ENCODE measurements at places on chromosomes 1 and 21.
A peak's percentile ranks its signal among the peaks of the same experiment; 100 is the strongest.

- DNase-seq = no peak
Observed at GRCh38 chr1:24767351-24767750, 22.1 kb downstream of the CLIC4 start.

DNA sequence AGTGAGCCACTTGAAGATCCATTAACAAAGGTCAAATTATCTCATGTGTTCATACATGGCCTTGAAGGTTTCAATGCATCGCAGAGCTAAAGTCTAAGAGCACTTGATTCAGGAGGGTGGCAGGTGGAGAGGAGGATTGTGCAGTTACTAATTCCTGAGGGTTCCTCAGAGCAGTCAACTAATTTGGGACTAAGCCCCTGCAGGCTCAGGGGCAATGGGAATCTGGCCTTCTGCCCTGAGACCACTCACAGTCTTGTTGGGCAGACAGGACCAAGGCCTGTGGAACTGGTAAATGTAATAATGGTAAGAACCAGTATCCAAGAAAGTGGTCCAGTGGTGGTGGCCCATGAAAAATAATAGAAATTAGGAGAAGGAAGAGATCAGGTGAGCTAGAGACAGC is 127.4 kb upstream of the HMGB4 start:
- no peak for DNase-seq

DNA sequence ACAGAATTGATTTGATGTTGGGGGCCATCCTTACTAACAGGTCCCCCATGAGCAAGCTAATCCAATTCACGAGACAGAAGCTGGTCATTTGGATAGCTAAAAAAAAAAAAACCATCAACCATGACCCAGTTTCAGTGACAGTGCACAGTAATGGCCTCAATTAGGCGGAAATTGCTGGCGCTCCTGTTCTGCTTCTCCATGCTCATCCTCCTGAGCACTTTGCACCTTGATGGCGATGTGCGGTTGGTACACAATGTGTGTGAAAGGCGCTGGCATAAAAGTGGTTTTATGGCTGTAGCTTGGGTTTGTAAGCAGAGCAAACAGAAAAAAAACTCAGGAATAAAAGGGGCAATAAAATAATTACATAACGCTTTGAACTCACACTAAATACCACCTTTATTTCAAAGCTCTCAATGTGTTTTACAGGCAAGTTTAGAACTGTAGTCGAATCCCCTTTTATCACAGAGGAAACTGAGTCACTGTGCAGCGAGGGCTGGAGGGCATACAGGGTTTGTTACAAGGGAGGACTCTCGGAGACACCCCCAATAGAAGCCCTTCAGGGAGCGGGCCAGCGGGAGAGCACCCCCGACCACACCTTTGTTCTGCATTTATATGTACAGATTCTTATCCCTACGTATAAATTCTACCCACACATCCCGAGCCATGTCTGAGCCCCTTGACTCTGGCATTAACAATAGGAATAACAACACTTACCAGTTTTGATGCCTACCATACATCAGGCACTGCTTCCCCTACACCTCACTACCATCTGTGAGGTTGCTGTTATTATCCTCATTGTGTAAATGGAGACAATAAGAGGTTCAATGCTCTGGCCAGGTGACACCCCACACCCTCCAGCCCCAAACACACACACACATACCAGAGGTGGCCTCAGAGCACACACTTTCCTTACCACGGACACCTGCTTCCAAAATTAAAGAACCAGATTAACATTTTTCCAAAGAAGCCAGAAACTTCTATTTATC is 213.5 kb upstream of the IRF2BP2 start:
- DNase-seq = no peak

- DNase-seq = no peak
Observed at GRCh38 chr1:247468481-247469140, 10.7 kb upstream of the OR2B11 start.

- no peak for DNase-seq
Observed at GRCh38 chr1:212780759-212781158, 10.8 kb downstream of the NSL1 start.

DNA sequence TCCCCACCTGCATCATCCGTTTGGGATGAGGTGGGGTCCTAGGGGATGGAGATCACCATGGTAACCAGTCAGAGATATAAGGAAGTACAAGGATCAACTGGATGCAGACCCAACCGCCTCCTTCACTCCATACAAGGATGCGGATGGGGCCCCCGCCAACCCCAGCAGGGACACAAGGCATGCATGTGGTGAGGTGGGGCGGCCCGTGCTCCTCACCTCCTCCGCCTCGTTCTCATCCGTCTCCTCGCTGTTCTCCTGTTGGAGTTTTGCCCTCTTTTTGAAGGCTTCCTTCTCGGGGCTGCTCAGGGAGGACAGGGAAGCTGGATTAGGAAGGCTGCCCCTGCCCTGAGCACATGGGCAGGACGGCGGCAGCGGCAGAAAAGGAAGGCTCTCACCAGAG is 23.8 kb downstream of the KIF21B start:
- DNase-seq = no peak

- DNase-seq = no peak
Observed at GRCh38 chr1:67690411-67690810, 5.4 kb downstream of the GADD45A start.

- peak; percentile 24 for DNase-seq
Observed at GRCh38 chr1:74396933-74397332, 115.5 kb downstream of the LRRC53 start.

- DNase-seq = no peak
Observed at GRCh38 chr1:226754793-226755533, 15.9 kb upstream of the ITPKB start.

DNA sequence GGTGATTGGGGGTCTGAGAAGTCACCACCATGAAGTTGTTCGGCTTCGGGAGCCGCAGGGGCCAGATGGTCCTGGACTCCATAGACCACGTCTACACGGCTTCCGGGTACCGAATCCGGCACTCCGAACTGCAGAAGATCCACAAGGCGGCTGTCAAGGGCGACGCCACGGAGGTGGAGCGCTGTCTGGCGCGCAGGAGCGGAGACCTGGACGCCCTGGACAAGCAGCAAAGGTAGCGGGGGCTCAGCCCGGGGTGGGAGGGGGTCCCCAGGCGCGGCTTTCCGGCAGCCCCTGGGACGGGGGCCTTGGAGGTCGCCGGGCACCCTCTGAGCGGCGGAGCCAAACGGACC is 146.5 kb downstream of the LIPI start:
- DNase-seq = no peak

GRCh38 chr1:157115429-157115838 is 15.8 kb upstream of the ETV3L start:
- no peak for DNase-seq

- DNase-seq = no peak
Observed at GRCh38 chr1:156658945-156659574, 17.1 kb downstream of the BCAN start.

DNA sequence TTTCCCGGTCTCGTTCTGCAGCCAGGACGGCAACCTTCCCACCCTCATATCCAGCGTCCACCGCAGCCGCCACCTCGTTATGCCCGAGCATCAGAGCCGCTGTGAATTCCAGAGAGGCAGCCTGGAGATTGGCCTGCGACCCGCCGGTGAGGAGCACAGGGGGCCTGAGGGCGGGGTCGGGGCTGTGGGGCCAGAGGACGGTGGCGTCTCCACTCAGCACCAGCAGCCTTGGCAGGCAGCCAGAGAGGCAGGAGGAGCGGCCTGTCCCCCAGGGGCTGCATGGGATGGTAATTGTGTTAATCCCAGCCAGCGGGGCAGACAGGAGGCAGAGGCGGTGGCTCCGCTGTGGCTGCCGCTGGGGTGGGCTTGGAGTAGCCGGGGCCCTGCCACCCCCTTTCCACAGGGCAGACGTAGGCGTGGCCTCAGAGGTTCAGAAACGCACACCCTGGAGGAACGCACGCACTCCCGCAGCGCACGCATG is 12.1 kb downstream of the SAMD11 start:
- no peak for DNase-seq

DNA sequence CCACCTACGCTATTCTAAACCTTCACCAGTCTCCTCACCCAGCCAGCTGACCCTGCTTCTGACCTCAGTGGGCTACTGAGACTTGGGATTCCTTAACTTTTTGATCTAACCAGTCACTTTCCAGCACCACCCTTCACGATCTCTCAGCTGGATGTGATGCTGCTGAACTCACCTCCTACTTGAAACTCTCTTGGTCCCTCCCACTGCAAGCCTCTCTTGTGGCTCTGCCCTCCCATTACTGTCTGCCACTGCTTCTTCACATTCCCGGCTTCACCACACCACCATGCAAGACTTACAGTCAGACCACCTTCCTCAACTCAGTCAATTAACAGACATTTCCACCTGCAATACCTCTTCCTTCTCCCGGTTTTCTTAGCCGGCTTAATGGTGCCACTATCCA is 6.3 kb downstream of the TAF5L start:
- DNase-seq = no peak

DNA sequence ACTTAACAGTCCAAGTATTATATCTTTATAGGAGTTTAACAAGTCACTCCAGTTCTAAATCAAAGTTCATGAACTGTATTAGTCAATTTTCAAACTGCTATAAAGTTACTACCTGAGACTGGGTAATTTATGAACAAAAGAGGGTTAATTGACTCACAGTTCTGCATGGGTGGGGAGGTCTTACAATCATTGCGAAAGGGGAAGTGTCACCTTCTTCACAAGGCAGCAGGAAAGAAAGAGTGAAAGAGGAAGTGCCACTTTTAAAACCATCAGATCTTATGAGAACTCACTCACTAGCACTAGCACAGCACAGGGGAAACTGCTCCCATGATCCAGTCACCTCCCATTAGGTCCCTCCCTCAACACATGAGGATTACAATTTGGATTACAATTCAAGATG is 70.0 kb downstream of the CLCA4 start:
- DNase-seq = no peak

- no peak for DNase-seq
Observed at GRCh38 chr1:21891621-21892479, 45.3 kb downstream of the HSPG2 start.

DNA sequence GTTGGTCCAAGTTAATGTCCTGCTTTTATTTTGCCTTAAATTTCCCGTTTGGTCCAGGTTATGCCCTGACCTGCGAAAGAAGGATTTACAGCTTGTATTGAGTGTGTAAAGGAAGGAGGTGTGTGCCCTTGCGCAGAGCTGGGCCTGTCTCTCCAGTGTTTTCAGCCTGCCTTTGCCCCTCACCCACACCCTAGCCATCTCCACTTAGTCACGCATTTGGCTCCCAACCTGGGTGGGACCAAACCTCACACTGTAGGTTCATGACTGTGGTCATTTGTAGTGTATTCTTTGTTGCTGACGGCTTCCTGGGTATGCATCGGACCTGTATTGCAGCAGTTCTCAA is 572 bp upstream of the SRSF10 start:
- DNase-seq = no peak

DNA sequence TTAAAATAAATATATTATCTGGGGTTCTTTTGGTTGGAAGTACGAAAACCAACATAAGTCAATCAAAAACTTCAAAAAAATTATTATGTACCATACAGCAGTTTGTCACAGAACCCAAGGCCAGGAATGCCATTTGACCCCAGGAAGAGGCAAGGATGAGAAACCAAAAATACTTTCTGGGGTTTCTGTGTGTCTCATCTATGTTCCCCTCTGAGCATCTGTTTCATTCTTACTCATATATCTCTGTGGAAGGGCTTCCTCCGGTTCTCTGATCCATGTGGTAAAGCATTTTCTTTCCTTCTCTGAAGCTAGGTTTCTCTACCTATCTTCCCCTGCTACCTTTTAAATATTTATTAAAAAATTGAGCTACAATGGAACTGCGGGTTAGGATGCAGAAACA is 9.8 kb upstream of the FCRL1 start:
- no peak for DNase-seq

- no peak for DNase-seq
Observed at GRCh38 chr1:157485793-157486192, 66.5 kb downstream of the FCRL5 start.

- peak; percentile 91 for DNase-seq
Observed at GRCh38 chr1:77888081-77888780, at the start of gene NEXN. Gene NEXN, plus strand, starts transcription at chr1:77888624. Its CDS starts 27,483 bp downstream, at chr1:77916107.

GRCh38 chr21:25560271-25560685 is 47.0 kb downstream of the MRPL39 start:
- no peak for DNase-seq

DNA sequence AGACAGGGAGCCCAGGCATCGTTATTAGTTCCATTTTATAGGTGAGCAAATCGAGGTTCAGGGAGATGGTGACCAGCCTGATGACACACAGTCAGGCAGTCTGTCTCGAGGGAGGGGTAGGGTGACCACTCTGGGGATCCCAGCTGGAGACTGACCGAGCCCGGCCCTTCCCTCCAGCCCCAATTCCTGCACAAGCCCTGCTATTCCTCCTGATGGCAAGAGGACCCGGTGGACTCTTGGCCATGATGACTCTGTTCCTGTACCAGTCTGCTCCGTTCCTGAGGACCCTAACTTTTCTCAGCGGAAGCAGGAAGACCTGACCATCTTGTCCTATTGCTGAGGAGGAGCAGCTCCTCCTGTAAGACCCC is 391 bp downstream of the AGT start:
- DNase-seq = no peak

DNA sequence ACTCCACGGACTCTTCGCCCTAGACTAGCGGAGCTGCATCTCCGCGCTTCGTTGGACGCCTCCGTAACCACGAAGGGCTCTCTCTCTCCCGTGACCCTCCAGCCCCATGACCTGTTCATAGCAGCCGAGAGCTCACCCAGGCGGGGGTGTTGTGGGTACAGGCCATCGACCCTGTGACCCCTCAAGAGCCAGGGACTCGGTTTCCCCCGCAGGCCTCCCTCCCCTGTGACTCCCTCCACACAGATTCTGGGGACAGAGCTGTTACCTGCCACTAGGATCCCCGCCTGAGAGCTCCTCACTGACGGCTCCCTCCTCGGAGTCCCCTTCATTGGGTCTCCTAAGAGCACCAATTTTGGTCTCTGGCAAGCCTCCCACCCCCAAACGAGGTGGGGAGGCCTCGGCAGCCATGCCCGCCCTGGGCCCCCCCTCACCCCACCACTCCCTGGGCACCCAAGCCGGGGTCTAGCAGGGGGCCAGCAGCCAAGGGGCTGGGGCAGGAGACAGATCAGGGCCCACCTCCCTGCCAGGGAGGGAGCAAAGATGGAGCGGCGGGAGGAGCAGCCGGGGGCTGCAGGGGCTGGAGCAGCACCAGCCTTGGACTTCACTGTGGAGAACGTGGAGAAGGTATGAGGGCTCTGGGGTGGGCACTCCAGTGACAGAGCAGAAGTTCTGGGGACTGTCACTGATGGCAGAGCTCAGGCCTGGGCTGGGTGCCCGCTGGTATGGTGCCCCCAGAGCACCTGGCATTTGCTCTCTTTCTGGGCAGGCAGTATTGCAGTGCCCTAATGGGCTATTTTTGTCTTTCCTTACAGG is 517 bp downstream of the IPO13 start:
- DNase-seq = no peak

- peak; percentile 76 for DNase-seq
Observed at GRCh38 chr1:225763716-225764548, 13.7 kb upstream of the SRP9 start.

GRCh38 chr1:51072043-51072439 is 30.0 kb upstream of the C1orf185 start:
- DNase-seq = peak; percentile 60

GRCh38 chr1:24936684-24937083 is 6.6 kb upstream of the RUNX3 start:
- no peak for DNase-seq

DNA sequence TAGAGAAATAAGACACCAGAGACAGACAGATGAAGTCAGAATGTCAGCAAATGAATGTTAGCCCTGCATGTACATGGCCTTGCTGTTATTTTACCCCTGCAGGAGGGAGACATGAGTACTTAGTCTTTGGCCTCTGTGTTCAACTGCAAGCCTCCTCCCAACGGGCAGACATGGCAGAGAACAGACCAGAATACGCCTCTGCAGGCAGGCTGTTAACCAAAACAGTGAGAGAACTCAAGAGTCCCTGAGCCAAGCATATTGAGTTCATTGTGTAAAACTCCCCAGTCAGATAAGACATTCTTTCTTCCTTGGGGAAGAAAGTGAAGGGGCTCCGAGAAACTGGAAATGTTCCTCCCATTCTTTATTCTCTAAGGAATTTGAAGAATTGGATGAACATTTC is 150.9 kb downstream of the PHTF1 start:
- no peak for DNase-seq

Measured in tibial artery (tissue), 4 donors.